ENCODE measurements at places on chromosomes 7 and 10.

DNA sequence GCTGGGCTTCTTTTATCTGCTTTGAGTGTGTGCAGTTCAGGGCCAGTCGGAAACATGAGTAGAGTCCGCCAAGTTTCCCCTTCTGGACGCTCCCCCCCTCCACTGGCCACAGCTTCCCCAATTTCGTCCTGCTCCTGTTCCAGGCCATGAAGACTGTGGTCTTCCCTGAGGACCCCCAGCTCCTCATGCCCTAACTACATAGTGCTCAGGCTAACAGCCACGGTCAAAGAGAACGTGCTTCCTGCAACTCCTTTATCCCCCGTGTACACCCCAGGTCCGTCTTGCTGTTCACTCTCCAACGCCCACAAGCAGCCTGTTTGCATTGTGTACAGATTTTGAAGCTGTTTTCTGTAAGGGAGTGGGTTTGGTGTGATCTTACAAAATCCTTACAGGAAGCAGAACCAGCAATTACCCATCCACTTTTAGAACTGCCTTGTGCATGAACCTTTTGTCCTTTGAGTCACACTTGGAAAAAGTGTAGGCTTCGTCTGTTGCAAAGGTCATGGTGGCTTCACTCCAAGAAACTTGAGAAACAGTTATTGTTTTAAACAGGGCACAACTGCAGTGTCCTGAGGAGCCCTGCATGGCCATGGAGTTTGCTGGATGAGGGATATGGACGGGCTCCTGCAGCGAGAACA lies 77.0 kb upstream of the FAM20C start:
- DNase-seq, result no peak

DNA sequence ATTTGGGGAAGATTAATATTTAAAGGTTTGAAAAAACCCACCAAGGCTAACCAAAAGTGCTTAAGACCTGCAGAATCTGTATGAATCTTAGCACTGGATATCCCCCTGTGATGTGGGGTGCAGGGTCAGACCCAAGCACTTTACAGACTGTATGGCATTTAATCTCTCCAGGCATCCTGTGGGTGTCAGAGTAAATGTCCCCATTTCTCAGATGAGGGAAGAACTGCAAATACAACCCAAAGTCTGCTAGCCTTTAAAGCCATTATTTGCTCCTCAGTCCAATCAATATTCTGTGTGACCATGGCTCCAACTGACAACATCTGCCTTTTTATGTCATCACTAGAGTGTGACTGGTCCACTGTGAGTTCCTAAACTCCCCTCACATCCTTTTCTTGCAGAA lies 10.0 kb upstream of the MBL2 start:
- no peak for DNase-seq

DNA sequence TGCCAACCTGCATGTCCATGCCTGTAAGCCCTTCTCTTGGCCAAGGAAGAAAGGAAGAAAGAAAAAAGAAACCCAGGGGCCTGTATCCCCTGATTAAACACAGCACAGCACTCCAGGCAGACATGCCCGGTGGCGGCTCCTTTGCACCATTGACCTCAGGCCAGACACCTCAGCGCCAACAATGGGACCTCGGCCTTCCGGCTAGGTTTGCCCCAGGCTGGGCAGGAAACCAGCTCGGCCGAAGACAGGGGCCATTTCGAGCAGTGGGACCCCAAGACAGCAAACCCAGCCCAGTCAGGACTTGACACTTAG lies 2.8 kb downstream of the HOXA10 start:
- no peak for DNase-seq

DNA sequence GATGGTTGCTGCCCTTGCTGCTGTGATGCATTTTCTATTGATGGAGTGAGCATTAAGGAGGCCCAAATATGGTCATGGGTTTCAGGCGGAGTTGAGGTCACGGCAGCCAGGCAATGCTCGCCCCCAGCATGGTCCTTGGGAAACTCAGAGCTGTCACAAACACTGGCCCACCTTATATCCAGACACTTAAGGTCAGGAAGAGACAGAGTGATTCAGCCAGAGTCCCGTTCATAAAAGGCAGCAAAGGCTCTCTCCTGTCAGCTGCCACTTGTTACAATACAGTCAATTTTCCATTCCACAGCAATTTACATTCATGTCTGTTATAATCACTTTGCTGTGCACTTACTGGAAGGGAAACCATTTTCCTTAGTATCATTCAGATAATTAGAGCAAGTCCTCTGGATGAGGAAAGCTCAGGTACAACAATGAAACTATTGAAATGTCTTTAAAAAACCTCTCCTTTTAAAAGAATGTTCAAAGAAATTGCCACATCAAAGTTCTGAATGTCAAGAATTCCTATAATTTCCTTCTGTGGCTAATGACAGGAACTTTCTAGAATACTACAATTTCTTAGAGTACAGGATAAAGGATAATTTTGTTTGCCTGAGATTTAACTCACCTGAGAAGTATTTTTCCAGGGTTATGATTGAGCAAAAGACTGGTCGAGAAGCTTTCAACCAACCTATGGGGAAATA lies 14.8 kb upstream of the ANKRD1 start:
- no peak for DNase-seq

DNA sequence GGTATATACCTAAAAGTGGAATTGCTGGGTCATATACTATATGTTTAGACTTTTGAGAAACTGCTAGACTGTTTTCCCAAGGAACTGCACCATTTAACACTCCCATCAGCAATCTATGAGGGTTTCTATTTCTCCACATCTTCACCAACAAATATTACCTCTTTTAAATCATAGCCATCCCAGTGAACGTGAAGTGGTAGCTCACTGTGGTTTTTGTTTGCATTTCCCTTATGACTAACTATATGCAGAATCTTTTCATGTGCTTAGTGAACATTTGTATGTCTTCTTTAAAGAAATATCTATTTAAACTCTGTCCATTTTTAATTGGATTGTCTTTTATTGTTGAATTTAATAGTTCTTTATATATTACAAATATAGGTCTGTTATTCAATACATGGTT lies 115.8 kb upstream of the SEC61G start:
- no peak for DNase-seq

- DNase-seq, result no peak
Observed at GRCh38 chr7:28230261-28230660, 49.7 kb upstream of the JAZF1 start.

DNA sequence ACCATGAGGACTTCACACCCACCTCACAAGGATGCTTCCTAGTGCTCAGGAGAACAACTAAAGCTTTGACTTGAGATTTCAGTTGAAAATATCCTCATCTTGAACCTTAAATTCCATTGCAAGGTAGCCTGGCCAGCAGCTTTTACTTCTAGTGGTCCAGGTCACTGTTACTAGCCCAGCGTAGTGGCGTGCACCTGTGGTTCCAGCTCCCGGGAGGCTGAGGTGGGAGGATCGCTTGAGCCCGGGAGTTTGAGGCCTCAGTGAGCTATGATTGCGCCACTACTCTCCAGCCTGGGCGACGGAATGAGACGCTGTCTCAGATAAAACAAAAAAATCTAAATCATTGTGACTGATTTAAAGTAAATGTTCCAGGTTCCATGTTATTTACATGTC lies 28.3 kb upstream of the PRKAR1B start:
- DNase-seq, result no peak

- no peak for DNase-seq
Observed at GRCh38 chr10:125014836-125015355, 73.0 kb downstream of the ZRANB1 start.

- DNase-seq, result no peak
Observed at GRCh38 chr10:70830164-70830563, 14.4 kb downstream of the SGPL1 start.

GRCh38 chr10:116270126-116270770 lies 2.8 kb downstream of the GFRA1 start:
- DNase-seq, result no peak

- no peak for DNase-seq
Observed at GRCh38 chr7:87159538-87159937, 7.3 kb downstream of the DMTF1 start.

DNA sequence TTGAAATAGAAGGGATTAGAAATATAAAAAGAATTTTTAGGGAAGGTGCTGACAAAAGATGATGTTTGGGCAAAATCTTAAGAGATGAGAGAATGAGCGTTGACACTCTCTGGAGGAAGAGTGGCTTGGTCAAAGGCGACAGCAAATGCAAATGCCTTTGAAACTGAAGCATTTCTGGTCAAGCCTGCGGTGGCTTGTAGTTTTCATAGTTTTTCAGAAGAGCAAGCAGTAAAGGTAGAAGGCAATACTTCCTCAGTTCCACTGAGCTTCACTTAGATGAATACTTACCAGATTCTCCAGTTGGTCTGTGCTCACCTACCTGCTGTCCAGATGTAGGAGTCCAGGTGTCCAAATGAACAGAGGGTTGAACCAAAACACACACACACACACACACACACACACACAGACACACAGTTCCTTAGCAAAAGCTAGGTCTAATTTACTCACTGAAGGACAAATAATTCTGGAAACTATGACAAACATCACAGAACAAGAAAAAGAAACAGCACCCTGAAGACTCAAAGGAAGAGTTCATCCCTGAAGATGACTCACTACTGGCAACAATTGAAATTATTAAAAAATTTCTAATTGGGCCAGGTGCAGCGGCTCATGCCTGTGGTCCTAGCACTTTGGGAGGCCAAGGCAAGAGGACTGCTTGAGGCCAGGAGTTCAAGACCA lies 12.1 kb upstream of the STK17A start:
- no peak for DNase-seq

DNA sequence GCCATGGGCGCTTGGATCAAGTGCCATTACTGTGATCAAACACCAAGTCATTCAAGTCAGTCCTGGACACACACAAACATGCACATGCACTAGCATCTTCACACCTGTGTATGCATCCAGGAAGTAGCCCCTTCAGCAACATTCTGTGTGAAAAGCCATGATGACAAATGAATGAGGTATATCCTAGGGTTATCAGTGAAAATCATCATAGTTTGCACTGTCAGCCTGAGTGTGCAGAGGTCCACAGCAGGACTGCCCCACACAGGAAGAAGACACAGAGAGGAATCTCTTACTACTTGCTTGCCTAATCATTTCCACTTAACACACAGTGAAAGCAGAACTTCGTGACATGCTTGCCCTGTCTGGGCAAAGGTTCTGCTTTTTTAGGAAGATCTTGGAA lies 184.0 kb upstream of the ADO start:
- DNase-seq, result no peak

DNA sequence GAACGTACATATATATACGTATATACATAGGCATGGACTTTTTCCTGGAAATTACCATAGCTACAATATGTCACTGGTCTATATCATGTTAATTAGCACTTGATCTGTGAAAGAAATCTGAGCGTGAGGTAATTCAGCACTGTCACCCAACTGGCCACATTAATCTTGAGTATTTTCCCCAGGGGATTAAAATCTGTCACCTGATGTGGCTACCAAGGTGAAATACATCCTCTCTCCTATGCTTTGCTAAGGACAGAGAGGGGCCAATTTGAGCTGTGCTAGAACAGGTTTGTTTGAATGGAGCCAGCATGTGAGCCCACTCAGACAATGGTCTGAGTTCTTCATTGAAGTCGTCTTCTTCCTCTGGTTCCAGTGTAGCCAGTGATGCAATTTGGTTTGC lies 33.3 kb downstream of the CYCS start:
- no peak for DNase-seq

DNA sequence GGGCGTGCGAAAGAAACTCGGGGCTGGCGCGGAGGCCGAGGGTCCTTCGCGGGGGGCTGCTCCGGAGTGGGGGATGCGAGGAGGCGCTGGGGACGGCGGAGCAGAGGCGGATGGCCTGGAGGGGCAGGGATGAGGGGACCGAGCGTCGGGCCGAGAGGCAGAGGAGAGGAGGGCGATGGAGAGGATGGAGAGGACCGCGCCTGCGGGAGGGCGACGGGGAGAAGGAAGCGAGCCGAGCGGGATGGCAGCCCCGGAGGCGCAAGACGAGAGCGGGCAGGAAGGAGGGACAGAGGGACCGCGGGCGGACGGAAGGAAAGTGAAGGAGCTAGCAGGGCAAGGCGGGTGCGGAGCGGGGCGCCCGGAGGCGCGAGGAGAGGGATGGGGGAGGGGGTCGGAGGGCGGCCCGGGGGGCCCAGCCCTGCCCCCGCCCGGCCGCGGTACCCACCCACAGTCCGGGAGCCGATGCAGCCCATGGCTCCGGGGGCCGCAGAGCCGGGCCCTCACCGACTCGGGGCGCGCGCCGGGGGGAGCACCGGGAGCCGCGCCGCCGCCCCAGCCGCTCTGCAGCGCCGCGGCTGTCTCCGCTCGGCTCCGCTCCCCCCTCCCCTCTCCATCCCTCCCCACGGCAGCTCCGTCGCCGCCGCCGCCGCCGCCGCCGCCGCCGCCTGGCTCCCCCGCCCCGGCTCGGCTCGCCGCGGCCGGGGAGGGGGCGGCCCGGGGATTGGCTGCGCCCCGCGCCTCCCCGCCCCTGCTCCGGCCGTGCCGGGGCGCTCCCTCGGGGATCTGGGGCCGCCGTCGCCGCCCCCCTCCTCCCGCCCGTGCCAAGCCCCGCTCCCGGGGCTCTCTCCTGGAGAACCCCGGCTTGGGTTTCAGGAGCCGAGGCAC lies at the start of gene FAM131B:
FAM131B (minus strand) TSS at position 583 of the 885 bp plus-strand sequence; CDS start at position 473, 110 bp downstream.
- DNase-seq, result no peak

DNA sequence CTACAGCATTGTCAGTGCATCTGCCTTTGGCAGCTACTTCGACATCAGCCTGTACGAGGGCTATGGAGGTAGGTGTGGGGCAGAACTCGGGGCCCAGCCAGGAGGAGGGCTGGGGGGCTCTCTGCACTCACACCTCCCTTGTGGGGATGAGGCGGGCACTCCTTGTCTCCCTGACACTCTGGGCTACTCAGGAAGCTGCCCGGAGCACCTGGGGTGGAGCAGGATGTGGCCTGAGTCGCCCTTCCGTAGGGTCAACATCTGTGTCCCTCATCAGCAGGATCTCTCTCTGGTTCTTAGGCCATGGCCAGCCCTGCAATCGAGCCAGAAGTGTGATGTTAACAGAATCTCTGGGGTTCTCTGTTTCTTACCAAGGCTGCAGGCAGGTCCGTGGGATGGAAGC lies 40.2 kb downstream of the C10orf105 start:
- no peak for DNase-seq
